Vagina (tissue), 2 donors: ENCODE measurements at places on chromosomes 1 and 21.

- no peak for DNase-seq
Observed at GRCh38 chr1:77263708-77264107, 18.1 kb upstream of the AK5 start.

DNA sequence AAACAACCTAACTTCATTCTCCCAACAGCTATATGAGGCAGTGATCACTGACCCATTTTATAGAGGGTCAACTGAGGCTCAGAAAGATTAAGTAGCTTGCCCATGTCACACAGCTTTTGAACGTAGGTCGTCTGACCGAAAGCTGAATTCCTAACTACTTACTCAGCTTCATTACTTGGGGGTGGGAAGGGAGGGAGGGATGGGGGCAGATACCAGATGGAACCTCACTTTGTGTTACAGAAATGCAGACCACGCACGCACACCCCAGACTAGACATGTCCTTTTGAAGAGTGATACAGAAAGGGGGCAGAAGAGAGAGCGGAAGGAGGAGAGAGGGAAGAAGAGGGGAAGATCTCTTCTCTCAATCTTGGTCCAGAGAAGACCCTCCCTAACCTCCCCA lies 2.3 kb downstream of the ADGRB2 start:
- no peak for DNase-seq

GRCh38 chr1:185861630-185862029 lies 127.4 kb downstream of the HMCN1 start:
- DNase-seq = no peak

DNA sequence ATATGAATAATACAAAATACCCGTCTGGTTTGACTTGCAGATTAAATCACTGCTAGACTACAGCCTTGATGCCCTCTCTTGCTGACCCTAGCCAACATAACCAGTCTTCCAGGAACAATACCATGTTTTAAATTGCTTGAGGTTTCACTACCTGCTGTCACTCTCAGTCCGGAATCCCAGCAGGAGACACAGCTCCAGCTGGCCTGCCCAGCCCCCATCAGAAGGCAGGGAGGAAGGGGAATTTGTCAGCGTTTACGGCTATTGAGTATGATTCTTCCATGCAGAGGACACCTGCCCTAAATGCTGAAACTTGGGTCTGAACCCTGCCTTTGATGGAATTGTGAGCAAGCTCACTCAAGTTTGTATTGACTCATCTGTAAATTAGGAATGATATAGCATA lies 33.0 kb downstream of the ZNF496 start:
- DNase-seq = no peak

GRCh38 chr1:185971688-185972087 lies 237.5 kb downstream of the HMCN1 start:
- no peak for DNase-seq

DNA sequence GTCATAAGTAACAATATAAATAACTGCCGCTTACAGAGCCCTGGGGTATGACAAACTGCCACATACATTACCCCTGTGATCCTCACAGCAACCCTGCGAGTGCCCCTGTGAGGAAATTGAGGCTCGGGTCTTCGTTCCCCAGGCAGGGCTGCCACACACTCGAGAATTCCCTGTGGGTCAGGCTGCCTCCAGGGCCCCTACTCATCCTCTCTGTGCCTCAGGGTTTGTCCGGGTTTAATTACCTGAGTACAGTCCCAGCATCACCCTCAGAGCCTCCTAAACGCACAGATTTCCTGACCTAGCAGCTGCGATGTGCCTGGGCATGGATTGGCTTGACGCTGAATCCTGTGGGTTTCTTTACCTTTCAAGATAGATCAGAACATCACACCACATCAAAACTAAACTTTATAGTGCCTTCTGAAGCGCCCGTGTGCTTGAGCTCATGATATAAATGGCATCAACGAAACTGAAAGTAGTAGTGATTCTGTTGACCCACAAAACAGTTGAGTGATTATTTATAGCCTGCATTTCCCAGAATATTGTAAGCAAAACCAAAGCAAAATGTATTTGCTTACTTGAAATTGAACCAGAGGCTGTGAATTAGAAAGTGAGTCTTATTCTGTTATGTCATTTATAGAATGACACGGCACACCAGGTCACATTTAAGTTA lies 14.0 kb downstream of the SLC37A1 start:
- no peak for DNase-seq

DNA sequence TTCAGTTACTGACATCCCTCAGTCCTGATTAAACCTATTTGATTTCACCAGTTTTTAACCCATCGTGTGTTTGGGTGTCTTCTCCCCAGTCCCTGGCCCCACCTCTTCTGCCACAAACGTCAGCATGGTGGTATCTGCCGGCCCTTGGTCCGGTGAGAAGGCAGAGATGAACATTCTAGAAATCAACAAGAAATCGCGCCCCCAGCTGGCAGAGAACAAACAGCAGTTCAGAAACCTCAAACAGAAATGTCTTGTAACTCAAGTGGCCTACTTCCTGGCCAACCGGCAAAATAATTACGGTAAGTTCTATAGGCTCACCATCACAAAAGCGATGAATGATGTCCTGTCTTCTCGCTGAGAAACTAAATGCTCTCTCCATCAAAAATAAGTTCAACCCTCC lies 28.7 kb downstream of the NBPF3 start:
- no peak for DNase-seq

- DNase-seq = no peak
Observed at GRCh38 chr1:7623842-7624241, 147.3 kb upstream of the VAMP3 start.
